ENCODE measurements at places on chromosomes 5 and 9. TPM values are rescaled to one million over a fixed set of nuclear protein-coding genes. Genes with fewer than 3 reads are reported as not detected.

Gene FOXD4L3
- not detected for total RNA-seq

Gene NR5A1
- total RNA-seq = not detected

Gene SLC36A2
- total RNA-seq = not detected

Gene GNE
- total RNA-seq = 18.8 TPM

Gene SH3PXD2B
- 18.5 TPM for total RNA-seq

Gene ZNG1F
- 4.4 TPM for total RNA-seq

Gene MOCS2
- 65.7 TPM for total RNA-seq

Gene ALDH1B1
- total RNA-seq = 19.9 TPM

Gene PCDHGA5
- total RNA-seq = 1.8 TPM

Gene STXBP1
- total RNA-seq = 12.4 TPM

Gene MAMDC2
- not detected for total RNA-seq

Gene TXNDC8
- total RNA-seq = not detected

Gene SLC36A3
- not detected for total RNA-seq

Gene DDX4
- not detected for total RNA-seq

Gene SNX18
- total RNA-seq = 13.7 TPM

Gene CYLC2
- not detected for total RNA-seq

Gene TRIP13
- 80.4 TPM for total RNA-seq

Gene ACTL7A
- total RNA-seq = not detected

Gene ELP1
- total RNA-seq = 24.2 TPM

Gene SPINK5
- total RNA-seq = not detected

Gene PCDHB7
- 0.39 TPM for total RNA-seq

Gene ZSWIM6
- 4.4 TPM for total RNA-seq

Gene AGXT2
- total RNA-seq = not detected

Gene KCNIP1
- not detected for total RNA-seq

Gene LECT2
- total RNA-seq = not detected

Gene PCDHA8
- total RNA-seq = 0.12 TPM

Gene OR1J2
- total RNA-seq = not detected

Gene OMD
- total RNA-seq = not detected

Gene SKIC3
- total RNA-seq = 70.9 TPM

Gene GPSM1
- 6.6 TPM for total RNA-seq

Gene SLU7
- total RNA-seq = 73.9 TPM

Gene CDC25C
- total RNA-seq = 24.4 TPM

Gene TTC23L
- 0.20 TPM for total RNA-seq

Gene SLC25A2
- total RNA-seq = not detected

Gene IFNA2
- total RNA-seq = not detected

Gene UTP15
- total RNA-seq = 14.7 TPM
